ENCODE measurements at places on chromosomes 11 and 22.

- DNase-seq, result no peak
Measured at GRCh38 chr11:71372693-71373657, 75.2 kb downstream of the DHCR7 start.

- no peak for DNase-seq
Measured at GRCh38 chr22:49728570-49729271, 99.0 kb downstream of the BRD1 start.

DNA sequence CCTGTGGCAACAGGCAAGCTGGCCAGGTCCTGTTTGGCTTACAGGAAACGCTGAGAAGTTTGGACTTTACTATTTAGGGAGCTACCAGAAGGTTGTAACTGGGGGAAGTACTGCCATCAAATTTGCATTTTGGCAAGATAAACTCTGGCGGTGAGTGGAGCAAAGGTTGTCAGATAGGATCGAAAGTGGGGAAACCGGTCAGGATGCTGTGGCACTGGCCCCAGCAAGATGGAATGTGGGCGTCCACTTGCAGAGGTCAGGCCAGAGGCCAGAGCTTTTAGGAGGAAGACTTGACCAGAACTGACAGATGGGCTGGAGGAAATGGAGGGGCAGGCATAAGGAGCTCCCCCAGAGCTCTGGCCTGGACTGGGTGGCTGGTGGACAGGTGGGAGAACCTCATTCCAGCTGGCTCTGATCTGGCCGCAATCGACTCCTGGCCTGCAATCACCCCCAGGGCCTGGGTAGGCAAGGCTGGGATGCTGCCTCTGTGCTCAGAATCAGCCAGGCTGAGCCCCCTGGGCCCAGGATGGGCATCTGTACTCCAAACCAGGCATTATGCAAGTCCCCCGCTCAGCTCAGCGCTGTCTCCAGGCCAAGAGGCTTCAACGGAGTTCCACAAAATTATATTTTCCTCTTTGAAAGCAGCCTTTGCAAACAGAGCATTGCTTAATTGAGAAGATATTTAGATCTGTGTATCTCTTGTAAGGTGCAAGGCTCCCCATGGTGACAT, 178.3 kb upstream of the NECTIN1 start:
- DNase-seq, result no peak

GRCh38 chr11:92154110-92154509, 70.5 kb upstream of the FAT3 start:
- no peak for DNase-seq

GRCh38 chr22:23414727-23415489, 165.2 kb downstream of the IGLL1 start:
- DNase-seq, result no peak

- no peak for DNase-seq
Measured at GRCh38 chr11:2375964-2376551, 1.1 kb upstream of the CD81 start.

Measured in stimulated activated CD8-positive, alpha-beta memory T cell treated with anti-CD3 and anti-CD28 coated beads, Interleukin-12 subunit alpha, Interleukin-12 subunit beta, amount 100 ng/mL, for 4 hours (primary cell).